CD14-positive monocyte (primary cell): ENCODE measurements at places on chromosomes 1 and 21.

DNA sequence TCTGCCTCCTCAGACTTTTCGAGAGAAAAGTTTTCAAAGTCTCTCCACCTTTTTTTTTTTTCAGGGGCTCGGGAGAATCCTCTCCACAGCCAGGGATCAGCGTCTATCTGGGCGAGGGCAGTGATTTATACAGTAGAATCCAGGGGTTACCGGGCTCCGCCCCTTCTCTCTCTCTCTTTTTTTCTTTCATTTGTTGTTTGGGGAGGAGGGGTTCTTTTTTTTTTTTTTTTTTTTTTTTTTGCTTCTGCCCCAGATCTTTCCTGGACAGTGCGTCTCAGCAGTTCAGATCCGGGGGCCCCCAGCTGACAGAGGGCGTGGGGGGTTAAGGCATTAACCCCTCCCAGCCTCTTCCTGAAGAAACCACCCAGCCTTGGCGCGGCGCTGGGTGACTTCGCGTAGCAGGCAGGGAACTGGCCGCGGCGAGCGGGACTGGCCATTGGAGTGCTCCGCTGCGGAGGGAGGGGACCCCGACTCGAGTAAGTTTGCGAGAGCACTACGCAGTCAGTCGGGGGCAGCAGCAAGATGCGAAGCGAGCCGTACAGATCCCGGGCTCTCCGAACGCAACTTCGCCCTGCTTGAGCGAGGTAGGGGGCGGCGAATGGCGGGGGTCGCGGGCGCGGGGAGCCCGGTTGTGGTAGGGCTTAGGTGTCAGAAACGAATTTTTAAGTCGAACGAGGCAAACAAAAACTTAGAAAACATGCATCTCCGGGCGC lies at the start of gene S1PR1:
TSS of gene S1PR1 (plus strand) at position 504 of the 713 bp plus-strand sequence. CDS start 1,966 bp downstream, outside the sequence.
- DNase-seq: peak; percentile 15

- no peak for DNase-seq
These were observed 199.8 kb downstream of the USH2A start for GRCh38 chr1:216223486-216223885.

- DNase-seq: no peak
These were observed 88.0 kb downstream of the MT1HL1 start for GRCh38 chr1:236916131-236916800.

GRCh38 chr1:80154176-80154575 lies 1147.6 kb upstream of the ADGRL4 start:
- DNase-seq: no peak

GRCh38 chr1:43796111-43796581 lies 88.8 kb downstream of the ST3GAL3 start:
- no peak for DNase-seq

- peak; percentile 80 for DNase-seq
These were observed 22.2 kb downstream of the SLC2A1 start for GRCh38 chr1:42936309-42937078.

DNA sequence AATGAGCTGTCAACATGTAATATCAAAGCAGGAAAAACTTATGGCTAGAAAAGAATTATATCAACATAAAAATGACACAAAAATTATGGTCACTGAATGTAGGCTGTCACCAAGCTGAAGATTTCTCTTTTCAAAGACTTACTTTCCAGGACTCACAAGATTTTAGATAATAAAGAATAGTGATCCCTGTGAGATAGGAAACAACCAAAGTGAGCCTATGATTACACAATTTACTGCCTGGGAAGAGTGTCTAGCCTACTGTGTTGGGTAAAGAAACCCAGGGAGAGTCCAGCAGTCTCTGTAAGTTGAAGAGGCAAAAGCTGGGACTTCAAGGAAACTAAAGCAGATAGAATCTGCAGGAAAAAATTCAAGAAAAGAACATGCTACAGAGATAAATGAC lies 20.2 kb upstream of the RGS1 start:
- no peak for DNase-seq

GRCh38 chr1:38558055-38558454 lies 301.5 kb downstream of the RRAGC start:
- no peak for DNase-seq

GRCh38 chr1:233424779-233425178 lies 97.3 kb downstream of the MAP3K21 start:
- no peak for DNase-seq

- no peak for DNase-seq
These were observed 186.8 kb downstream of the SMYD3 start for GRCh38 chr1:246320286-246320685.
